ENCODE measurements at places on chromosomes 3 and 15.

GRCh38 chr3:60434323-60434722 is 816.9 kb downstream of the FHIT start:
- DNase-seq: no peak

DNA sequence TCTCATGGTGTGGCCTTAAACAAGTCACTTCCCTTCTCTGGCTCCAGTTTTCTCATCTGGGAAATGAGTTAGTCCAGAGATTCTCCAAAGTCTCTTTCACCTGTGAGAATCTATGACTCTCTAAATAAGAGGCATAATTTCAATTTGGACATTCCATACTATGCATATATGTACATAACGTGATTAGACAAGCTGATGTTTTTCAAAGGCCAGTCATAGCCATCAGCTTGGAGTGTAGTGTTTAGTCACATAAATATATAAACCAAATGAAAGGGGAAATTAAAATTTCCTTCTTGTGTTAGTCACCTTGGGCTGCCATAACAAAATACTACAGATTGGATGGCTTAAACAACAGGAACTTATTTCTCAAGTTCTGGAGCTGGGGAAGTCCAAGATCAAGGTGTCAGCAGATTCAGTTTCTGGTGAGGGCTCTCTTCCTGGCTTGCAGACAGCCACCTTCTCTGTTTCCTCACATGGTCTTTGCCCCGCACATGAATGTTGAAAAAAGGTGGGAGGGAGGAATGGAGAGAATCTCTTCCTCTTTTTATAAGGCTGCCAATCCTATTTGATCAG is 19.4 kb downstream of the TMEM41A start:
- no peak for DNase-seq

- no peak for DNase-seq
These were observed 189.4 kb downstream of the FEZF2 start for GRCh38 chr3:62183969-62184368.

GRCh38 chr3:177744873-177745606 is 547.8 kb upstream of the TBL1XR1 start:
- DNase-seq: no peak

DNA sequence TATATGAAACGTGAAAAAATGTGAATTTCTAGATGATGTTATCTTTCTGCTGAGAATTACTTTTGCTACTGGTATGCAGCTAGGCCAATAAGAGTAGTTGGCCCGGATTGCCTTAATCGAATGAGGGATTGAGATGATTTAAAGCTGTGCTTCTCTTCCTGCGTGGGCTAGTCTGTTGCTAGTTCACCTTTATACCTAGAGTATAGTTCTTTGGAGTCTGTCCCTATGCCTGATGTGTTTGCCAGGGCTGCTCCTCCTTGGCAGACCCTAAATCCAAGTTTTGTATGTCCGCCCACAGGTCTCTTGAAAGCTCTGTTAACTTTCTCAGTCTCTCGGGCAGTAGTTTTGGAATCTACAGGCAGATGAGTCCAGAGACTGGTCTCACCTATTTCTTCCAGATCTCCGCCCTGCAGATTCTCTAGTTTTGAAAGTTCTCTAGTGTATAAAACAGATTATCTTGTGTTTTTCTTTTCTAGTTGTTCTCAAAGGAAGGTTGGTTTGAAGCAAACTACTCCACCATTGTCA is 64.9 kb downstream of the MEF2A start:
- no peak for DNase-seq

GRCh38 chr3:59085976-59086375 is 36.2 kb upstream of the CFAP20DC start:
- DNase-seq: no peak

DNA sequence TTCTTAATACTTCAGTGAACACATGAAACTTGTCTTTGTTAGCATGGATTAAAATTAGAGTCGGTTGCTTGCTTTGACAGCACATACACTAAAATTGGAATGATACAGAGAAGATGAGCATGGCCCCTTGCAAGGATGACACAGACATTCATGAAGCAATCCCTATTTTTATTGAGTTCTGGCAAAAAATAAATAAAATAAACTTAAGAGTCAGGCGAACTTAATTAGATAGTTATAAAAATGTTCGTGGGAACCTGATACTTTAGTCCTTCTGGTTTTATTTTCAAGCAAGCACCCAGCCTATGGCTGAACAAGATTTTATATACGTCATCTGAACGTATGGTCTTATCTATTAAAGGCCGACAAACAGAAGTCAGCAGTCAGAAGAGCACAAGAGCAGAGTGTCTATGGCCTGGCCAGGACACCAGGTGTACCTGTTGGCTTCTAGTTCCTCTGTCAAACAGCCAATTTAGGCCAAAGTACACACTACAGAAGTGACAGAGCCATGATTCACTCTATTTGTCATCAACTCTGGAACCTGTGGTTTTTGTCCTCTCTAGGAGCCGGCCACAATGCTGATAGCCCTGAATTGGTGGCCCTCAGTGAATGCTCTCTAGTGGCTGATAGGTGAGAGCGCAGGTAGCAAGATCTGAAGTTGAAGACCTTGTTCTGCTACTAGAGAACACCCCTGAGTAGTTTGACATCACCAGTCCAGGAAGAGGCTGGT is 64.3 kb downstream of the LEO1 start:
- peak; percentile 15 for DNase-seq

GRCh38 chr15:56251315-56252095 is 7.8 kb upstream of the RFX7 start:
- no peak for DNase-seq

DNA sequence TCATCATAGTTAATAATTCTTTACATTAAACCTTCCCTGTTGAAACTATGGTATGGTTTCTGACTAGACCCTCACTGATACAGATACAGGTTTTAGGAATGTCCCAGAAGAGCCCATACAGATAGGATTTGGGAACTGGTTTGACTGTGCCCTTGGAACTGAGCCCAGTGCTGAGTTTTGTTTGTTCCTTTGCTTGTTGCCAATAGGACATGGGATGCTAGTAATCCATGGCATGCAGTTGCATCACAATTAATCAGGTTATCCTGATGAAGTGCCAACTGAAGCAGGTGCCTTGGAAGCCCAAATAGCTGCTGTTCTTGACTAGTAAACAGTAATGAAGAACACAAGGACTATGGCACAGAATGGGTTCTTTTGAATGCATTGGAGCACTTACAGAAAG is 230.6 kb downstream of the NEK10 start:
- DNase-seq: no peak

GRCh38 chr3:13598201-13598600 is 49.3 kb downstream of the FBLN2 start:
- no peak for DNase-seq

- peak; percentile 86 for DNase-seq
These were observed 266.4 kb upstream of the HES1 start for GRCh38 chr3:193869221-193870201.

GRCh38 chr3:185753354-185753753 is 71.5 kb downstream of the IGF2BP2 start:
- no peak for DNase-seq

DNA sequence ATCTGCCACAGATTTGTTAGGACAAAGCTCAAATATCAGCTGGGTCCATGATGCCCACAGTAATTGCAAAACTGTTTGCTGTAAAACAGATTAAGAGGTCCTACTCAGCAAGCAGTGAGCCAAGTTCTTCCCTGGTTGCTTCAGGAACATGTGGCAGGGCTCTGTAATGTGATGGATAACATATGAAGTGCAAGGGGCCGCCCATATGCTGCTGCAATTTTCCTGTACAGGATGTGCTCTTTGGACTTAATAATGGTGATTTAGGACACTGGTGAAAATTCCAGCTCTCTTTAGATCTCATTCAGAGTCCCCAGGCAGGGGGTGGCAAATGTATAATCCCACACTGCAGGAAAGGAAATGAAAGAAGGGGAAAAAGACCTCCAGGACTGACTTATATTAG is 289.4 kb downstream of the LSAMP start:
- no peak for DNase-seq

- DNase-seq: no peak
These were observed 278.0 kb downstream of the FOXP1 start for GRCh38 chr3:71305231-71306206.

DNA sequence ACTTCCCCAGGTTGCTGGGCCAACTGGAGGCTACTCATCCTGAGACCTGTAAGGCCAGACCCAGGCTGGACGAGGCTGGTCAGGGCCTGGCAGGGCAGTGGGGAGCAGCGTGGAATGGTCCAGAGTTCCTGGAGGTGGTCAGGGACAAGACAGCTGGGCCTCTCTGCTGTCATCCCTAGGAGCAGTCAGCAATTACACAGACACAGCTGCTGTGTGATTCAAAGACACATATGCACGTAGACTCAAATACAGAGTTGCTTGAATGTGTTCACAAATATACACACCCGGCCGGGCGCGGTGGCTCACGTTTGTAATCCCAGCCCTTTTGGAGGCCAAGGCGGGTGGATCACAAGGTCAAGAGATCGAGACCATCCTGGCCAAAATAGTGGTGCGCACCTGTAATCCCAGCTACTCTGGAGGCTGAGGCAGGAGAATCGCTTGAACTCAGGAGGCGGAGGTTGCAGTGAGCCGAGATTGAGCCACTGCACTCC is 1.5 kb upstream of the CD276 start:
- no peak for DNase-seq

GRCh38 chr3:57444469-57444868 is 99.7 kb downstream of the DNAH12 start:
- DNase-seq: no peak

DNA sequence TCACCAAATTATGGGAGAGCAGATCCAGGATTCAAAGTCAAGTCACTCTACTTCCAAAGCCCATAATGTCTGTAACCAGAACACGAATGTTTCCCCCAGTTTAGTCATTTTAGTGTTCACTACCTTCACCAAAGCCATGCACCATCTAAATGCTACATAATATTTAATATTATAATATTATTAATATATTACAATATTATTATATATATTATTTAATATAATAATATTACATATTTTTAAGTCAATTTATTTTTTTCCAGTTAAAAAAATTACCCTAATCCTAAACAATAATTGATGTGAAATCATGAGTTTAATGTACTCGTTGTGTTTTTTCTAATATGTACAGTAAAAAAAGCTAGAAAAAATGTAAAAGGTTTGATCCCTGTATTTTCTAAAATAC is 276.6 kb upstream of the TBL1XR1 start:
- DNase-seq: no peak

DNA sequence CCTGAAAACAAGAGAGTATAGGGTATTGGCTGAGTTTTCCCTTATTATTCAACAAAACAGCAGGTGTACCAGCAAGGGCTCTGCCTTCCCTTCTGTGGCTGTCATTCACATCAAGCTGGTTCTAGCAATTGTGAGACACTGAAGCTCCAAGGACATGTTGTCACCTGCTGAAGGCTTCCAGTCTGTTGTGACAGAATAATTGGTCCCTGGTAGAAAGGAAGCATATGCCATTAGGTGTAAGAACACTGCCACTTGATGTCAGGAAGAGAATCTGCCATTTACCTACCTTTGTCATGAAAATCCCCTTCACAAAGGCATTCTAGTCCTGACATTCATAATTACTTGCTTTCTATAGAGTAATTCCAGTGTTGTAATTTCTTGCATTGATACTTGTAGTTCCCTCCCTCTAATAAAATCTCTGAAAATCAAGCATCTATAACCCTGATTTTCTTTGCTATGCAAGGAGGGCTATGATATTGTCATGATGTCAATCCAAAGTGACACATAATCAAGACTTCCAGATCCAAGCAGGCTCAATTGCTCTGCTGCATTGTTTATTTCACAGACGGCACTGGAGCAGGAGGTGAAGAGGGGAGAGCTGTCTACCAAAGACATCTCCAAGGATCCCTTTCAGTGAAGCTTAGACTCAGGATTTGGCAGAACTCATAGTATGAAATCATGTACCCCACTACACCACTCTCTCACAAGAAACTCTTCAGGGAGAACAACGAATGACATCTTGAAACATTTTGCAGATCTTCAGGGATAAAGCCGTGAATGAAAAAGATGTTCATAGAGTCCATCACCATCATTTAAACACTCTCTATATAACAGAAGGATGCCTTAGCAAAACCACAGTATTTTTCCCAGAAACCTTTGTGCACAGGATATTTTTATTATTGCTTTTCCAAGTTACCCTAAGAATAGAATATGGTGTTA is 425.3 kb downstream of the RBMS3 start:
- DNase-seq: no peak

DNA sequence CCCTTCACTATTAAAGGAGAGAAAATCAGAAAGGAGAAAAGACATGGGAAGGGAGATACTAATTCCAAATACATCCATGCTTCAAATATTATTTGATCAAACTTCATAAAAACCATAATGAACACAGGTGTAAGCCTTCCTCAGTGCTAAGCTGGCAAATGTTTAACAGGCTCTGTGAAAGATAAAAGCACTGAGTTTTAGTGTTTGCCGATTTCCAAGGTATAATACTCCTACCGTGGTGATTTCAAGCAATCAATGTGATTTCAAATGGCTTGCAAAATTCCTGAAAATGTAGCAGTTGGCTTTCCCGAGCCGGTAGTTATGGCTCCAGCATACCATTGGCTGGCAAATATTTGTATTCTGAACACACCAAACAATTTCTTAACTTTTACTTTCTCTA is 732.3 kb upstream of the GOLIM4 start:
- no peak for DNase-seq

DNA sequence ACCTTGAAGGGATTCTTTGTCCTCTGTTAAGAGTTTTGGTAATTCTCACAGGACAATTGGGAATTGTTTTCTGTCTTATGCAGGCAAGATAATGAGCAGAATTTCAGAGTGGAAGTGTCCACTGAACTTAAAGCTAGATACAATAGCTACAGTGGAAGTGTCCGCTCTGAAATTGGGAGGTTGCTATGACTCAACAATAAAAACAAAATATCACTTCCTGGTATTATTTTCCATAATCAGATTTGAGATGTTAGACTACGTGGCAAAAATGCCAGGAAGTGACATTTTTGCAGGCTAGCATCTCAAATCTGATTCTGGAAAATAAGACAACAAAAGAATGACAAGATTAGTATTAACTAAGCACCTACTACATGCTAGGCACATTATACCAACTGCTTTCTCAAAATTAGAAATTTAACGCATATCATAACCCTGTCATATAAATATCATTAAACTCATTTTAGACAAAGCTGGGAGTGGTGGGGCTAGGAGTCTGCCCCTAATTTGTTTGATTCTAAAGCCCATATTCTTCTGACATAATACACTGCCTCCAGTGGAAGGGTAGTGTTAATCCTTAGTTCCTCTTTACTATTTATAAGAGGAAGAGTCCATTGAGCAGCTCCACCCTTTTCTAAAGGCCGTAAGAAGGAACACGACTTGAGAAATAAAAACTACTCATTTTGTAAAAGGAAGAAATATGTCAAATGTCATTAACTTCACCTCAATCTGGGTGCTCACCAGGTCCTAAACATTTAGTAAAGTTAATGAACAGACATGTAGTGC is 266.9 kb upstream of the STT3B start:
- no peak for DNase-seq

GRCh38 chr3:184944241-184944640 is 132.3 kb downstream of the VPS8 start:
- no peak for DNase-seq

GRCh38 chr3:30890907-30891306 is 3.6 kb downstream of the GADL1 start:
- DNase-seq: no peak

DNA sequence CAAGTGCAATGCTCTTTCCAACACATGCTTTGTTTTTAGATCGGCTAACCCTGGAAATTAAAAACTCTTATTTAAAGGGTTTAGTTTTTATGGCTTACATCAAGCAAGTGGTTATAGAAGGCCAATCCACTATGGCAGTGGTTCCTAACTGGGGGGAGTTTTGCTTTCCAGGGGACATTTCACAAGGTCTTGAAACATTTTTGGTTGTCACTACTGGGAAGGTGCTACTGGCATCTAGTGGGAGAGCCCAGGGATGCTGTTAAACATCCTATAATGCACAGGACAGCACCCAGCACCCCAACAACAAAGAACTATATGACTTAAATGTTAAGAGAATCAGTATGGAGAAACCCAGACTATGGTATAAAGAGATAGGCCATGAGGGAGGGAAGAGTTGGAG is 439.0 kb downstream of the NTRK3 start:
- DNase-seq: no peak
